ENCODE measurements at places on chromosomes 2 and 18. TPM values are rescaled to one million over a fixed set of nuclear protein-coding genes. Genes with fewer than 3 reads are reported as not detected.

The SNORC gene
- total RNA-seq: 0.65 TPM

The HOXD4 gene
- 0.82 TPM for total RNA-seq

The BOLL gene
- total RNA-seq: not detected

The PRPF40A gene
- 111 TPM for total RNA-seq

The EDAR gene
- 0.03 TPM for total RNA-seq

The UNC80 gene
- under 0.01 TPM for total RNA-seq

The ALMS1 gene
- total RNA-seq: 12.0 TPM

The HOXD13 gene
- total RNA-seq: not detected

The ANKRD30B gene
- not detected for total RNA-seq

The MPHOSPH10 gene
- 23.1 TPM for total RNA-seq

The PLEK gene
- not detected for total RNA-seq

The KIF5C gene
- 0.07 TPM for total RNA-seq

The LAPTM4A gene
- 91.4 TPM for total RNA-seq

The CFAP65 gene
- total RNA-seq: not detected

The ANKRD62 gene
- total RNA-seq: not detected

The UGT1A4 gene
- total RNA-seq: 0.34 TPM

The SS18 gene
- 95.4 TPM for total RNA-seq

The SFTPB gene
- not detected for total RNA-seq

The TCF4 gene
- total RNA-seq: 7.3 TPM

The EN1 gene
- not detected for total RNA-seq

Measured in foreskin keratinocyte (primary cell).